ENCODE measurements at places on chromosomes 2 and 18.

- DNase-seq = no peak
These were observed 1092.5 kb downstream of the LRP1B start for GRCh38 chr2:141038341-141038740.

GRCh38 chr2:5869936-5870335 lies 177.8 kb downstream of the SOX11 start:
- no peak for DNase-seq

GRCh38 chr2:44708661-44709000 lies 232.9 kb upstream of the SIX3 start:
- no peak for DNase-seq

- DNase-seq = no peak
These were observed 106.9 kb downstream of the B3GNT2 start for GRCh38 chr2:62302631-62303435.

DNA sequence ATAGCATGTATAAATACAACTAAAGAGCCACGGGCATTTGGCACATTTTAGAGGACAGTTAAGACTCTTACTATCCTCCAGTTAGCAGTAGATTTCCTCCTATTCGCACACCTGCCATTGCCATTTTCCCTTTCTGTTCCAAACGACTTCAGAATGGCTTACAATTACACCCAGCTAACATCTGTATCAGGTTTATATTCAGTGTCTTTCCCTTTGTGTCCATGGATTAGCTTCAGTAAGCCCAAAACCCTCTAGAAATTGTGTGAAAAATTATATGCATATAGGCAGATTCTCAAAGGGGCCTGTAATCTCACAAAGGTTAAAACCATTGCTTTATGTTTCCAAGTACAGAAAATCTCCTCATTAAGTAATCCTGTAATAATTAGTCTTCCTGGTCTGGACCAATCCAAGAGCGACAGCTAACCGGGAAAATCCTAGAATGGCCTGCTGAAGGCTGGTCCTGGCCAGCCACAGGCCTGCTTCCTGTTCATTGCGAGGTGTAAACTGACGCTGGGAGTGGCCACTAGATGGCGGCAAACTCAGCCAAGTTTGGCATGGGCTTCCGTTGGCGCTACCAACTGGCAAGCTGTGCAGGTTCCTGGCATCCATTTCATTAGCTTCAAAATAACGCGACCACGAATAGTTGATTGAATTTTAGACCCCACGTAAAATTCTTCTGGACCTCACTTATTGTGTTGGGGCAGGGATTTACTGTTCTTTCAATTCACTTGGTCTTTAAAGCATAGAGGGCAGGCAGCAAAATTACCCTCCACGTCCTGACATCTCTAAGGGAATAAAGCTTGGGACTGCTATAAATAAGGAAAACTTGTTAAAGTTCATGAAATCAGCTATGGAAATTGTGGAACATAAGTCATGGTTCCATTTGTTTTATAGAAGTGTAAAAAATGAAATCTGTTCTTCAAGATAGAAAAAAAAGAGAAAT lies 17.1 kb downstream of the ARHGAP25 start:
- DNase-seq = no peak

GRCh38 chr2:212117926-212118325 lies 420.7 kb downstream of the ERBB4 start:
- DNase-seq = no peak

- no peak for DNase-seq
These were observed 106.3 kb downstream of the ABCA12 start for GRCh38 chr2:215032153-215032552.

- DNase-seq = no peak
These were observed 1514.9 kb upstream of the PIK3C3 start for GRCh38 chr18:40440088-40440487.

DNA sequence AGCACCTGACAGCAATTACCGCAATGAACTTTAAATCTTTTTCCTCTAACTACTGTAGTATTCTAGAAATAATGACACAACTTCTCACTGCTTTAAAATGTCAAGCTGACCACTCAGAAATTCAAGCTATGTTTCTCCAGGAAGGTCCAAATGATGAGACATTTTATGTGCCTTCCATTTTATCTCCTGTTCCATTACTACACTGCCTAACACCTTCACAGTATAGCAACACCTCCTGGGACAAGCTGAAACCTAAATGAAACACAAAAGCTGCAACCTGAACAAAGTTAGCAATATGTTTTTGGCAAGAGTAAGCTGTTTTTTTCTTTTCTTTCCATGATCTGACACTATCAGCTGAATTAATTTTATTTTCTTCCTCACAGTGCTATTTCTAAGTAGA lies 81.9 kb downstream of the IKZF2 start:
- no peak for DNase-seq

GRCh38 chr2:77155511-77155910 lies 366.7 kb downstream of the LRRTM4 start:
- no peak for DNase-seq

GRCh38 chr2:21500401-21500945 lies 376.7 kb downstream of the TDRD15 start:
- no peak for DNase-seq

GRCh38 chr2:195722075-195722474 lies 65.0 kb downstream of the SLC39A10 start:
- no peak for DNase-seq

- no peak for DNase-seq
These were observed 18.6 kb downstream of the ARL4C start for GRCh38 chr2:234478121-234478858.

DNA sequence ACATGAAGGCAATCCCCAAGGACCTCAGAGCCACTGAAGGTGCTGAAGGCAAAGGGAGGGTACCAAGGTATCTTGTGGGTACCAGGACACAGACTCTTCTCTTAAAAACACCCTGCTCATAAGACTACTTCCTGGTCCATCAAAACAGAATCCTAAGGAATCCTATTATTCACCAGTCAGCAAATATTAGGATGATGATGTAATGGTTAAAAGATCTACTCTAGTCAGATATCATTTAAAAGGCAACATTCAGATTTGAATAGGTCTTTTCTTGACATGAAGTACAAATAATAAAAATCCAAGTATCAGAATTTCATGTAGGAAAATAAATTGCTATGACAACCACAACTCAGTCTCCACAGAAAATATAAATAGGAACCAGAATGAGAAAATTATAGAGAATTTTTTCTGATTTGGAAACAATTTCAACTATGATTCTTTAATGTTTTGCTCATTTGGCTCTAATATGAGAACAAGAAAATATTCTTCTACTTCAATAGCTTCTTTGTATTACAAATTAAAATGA lies 77.8 kb upstream of the ZNF397 start:
- DNase-seq = no peak

DNA sequence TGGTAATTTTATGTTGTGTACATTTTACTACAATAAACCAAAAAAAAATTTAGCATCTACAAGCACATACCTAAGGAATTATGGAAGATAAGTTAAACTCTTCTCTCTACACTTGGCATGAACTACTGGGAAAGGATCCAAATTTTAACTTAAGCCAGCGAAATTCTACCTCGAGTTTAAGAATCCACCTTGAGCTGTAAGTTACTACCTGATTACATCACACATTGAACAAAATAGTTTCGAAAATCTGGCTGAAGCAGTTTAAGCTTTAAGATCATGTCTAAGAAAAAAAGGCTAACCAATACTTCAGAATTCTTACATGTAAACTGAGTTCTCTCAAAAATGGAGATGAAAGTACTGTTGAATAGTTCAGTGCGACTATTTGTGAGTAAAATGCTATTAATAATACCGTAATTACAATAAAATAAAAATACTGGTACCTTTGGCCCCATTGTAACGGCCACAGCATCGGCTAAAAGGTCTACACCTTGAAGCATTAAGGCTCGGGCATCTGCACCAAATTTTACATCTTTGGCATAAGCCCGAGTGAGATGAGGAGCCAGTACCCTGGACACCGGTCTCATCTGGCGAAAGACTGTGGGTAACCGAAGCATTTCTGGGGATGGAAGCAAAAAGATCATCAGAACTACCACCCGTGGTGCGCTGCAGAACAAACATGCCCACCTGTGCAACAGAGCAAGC lies 1.3 kb downstream of the HSPD1 start:
- DNase-seq = no peak

DNA sequence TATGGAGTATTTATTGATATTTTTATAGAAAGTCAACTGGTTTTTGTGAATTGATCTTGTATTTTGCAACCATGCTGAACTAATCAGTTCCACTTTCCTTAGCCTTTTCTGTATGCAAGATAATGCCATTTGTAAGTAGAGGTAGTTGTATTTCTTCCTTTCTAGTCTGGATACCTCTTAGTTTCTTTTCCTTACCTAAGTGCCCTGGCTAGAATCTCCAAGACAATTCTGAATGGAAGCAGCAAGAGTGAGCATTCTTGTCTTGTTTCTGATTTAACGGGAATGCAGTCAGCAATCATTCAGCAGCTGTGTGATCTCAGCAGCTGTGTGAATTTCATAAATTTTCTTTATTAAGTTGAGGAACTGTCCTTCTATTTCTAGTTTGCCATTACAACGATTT lies 73.4 kb downstream of the NRXN1 start:
- DNase-seq = no peak

- DNase-seq = no peak
These were observed 185.5 kb downstream of the NOL4 start for GRCh38 chr18:34039201-34039600.

All from vagina (tissue), 2 donors.